ENCODE measurements at places on chromosomes 12 and 14. TPM values are rescaled to one million over a fixed set of nuclear protein-coding genes. Genes with fewer than 3 reads are reported as not detected.

- no peak for DNase-seq
These were observed 6.1 kb downstream of the METTL3 start for GRCh38 chr14:21505012-21505553.

DNA sequence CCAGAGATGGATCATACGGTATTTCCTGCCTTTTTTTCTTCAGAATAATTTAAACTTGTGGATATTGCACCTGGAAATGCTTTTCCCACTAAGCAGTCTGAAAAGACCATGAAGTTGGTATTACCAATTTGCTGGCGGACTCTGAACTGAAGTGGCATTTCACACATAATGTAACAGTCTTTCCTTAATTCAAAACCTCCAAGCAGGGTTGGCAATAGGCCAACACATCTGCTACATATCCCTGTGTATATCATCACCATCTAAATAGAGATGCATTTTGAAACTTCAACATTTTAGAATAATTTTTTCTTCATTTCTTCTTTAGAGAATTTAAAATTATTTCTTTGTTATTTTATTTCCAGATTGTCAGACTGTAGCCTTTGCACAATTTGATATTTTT lies 100.5 kb downstream of the TSPAN8 start:
- no peak for DNase-seq

GRCh38 chr14:68665131-68665530 lies 127.7 kb downstream of the ZFP36L1 start:
- DNase-seq, result no peak

DNA sequence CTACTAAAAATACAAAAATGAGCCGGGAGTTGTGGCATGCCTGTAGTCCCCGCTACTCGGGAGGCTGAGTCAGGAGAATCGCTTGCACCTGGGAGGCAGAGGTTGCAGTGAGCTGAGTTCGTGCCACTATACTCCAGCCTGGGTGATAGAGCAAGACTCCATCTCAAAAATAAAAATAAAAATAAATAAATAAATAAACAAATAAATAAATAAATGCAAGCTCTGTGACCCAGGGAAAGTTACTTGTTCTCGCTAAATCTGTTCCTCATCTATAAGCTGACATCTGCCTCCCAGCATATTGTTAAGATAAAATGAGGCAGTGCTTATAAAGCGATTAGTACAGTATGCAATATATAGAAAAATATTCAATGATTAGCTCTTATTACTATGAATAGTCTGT lies 56.4 kb upstream of the STK38L start:
- DNase-seq, result no peak

The PACS2 gene
- total RNA-seq, result 52.6 TPM

The POTEG gene
- total RNA-seq, result not detected

The AGAP2 gene
- 0.11 TPM for total RNA-seq

- peak; percentile 80 for DNase-seq
These were observed 215.4 kb downstream of the PELI2 start for GRCh38 chr14:56333359-56334292.

The ORMDL2 gene
- 38.2 TPM for total RNA-seq

DNA sequence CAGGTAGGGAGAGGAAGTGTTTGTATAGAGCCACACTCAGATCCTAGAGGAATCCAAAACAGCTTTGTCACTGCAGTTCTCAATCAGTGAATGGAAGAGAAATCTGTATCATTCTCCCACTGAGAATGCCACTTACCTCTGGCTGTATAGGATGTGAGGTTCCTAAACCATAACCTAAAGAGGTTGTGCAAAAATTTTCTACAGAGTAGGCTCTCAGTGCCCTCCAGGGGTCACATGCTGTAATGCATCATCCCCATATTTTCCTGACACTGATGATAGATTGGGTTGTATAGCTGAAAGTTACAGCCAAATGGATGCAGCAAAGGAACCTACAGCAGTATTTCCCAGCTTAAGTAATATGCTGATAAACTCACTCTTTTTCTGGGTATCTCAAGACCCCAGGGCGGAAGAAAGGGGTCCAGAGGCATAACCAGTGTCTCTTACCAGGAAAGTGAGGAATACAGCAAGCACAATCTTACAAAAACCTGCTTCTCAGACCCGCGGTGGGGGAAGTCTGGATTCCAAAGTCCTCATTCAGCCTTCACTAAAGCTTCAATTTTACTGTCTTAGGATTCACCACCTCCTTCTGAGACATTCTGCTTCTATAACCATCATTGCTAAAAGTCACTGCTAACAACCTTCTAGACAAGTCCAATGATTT lies 3.8 kb downstream of the BCDIN3D start:
- DNase-seq, result no peak

The GLIPR1L2 gene
- 0.14 TPM for total RNA-seq

DNA sequence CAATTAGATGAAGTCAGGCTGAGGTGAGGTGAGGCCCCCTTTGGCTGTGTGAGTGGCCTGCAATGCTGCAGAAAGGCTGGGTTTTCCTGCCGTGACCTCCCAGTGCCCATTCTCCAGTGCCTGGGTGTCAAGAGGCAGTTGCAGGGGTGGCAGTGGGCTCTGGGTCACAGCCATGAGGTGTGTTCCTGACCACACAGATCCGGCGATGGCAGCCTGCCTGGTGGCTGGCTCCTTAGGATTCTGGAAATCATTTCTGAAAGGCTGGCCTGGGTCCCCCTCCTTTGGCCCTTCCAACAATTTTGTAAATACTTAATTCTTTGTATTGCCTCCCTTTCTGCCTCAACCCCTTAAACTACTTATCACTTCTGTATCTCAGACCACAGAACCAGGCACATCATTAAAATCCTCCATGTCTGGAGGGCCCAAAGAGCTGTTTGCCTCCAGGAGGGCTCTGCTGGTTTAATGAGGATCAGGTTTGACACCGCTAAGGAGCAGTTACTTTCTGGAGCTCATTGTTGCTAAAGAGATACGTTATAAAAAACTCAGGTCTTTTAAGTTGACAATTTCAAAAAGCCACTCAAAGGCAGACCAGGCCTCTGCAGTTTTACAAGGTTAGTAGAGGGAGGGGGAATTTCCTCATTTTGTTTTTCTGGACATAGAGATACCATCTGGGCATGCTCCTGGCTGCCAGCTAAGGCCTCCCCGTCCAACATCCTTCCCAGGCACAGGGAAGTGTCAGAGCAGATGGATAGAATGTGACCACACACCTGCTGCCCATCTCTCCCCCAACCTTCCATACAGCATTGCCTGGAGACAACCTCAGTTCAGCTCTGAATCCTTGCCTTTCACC lies 204.4 kb downstream of the FOXN3 start:
- DNase-seq, result no peak

DNA sequence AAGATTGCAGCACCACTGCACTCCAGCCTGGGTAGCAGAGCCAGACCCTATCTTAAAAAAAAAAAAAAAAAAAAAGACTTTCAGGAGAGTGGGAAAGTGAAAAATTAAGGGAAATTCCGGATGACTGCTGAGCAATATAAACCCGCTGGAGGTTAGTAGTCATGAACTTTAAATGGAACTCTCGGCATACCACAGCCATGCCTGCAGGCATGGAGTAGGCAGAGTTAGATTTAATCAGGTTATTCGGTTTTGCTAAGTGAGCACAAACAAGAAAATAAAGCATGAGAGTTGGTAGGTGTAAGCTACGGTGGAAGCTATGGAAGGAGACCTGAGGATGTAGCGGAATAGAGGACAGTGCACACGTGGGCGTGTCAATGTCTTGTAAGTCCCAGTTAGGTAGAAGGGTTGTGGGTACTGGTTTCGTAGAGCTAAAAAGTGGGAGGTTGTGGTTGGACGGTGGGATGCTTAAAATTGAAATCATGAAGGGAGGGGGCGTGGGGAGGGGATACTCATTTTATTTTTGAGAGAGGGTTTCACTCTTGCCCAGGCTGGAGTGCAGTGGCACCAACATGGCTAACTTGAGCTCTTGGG lies 11.8 kb upstream of the TUBA1C start:
- no peak for DNase-seq

The TDRD9 gene
- total RNA-seq, result 0.92 TPM

- DNase-seq, result no peak
These were observed 128.4 kb upstream of the SSTR1 start for GRCh38 chr14:38079268-38079667.

The EFCAB11 gene
- total RNA-seq, result 3.6 TPM

DNA sequence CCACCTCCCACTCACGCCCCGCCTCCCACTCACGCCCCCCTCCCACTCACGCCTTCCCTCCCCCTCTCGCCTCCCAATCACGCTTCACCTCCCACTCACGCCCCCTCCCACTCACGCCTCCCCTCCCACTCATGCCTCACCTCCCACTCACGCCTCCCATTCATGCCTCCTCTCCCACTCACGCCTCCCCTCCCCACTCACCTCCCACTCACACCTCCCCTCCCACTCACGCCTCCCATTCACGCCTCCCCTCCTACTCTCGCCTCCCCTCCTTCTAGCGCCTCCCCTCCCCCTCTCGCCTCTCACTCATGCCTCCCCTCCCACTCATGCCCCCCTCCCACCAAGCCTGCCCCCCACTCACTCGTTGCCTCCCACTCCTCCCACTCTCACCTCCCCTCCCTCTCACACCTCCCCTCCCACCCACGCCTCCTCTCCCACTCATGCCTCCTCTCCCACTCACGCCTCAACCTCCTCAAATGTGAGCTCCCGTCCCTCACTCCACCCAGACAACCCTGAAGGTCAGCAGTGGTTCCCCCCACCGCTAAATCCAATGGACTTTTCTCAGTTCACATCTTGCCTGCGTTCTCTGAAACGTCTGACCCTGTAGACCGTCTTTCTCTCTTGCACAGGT lies 39.8 kb downstream of the TMEM63C start:
- no peak for DNase-seq

The RABGGTA gene
- 21.6 TPM for total RNA-seq

The ESPL1 gene
- total RNA-seq, result 14.6 TPM

The LHX5 gene
- not detected for total RNA-seq

The RND1 gene
- 1.4 TPM for total RNA-seq

Measured in pulmonary artery endothelial cell (primary cell).